ENCODE measurements at places on chromosomes 12 and 14.

DNA sequence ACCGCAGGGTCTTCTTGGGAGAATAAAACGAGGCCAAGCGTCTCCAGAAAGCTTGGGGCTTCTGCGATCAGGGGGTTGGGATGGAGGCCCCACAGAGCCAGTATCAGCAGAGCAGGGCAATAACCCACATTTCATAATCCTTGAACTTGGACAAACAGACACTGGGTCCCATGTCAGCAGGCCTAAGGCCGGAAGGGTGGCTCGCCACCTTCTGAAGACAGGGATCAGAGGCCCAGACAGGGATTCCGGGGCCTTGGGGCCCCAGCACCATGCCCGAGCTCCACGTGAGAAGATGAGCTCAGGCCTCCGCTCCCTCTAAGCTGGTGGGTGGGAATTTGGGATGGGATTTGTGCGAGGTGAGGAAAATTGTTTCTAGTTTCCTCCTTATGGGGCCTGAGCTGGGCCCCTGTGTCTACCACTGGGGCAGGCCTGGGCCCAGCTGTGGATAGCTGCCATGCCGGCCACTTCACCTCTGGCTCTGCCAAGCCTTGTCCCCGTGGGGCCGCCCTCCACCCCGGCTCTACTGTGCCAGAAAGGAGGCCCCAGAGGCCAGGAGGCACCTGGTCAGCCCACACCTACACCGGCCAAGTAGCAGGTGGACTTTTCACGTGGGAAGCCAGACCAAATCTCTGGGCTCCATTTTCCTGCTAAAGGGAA lies 67.2 kb upstream of the DLK1 start:
- no peak overlapping the region for H3K27ac ChIP-seq
- H3K4me1 ChIP-seq = no peaks in the 10 kb centered on the region
- no peak overlapping the region for H3K4me3 ChIP-seq
- no peak for DNase-seq
- no peaks in the 10 kb centered on the region for H3K36me3 ChIP-seq

DNA sequence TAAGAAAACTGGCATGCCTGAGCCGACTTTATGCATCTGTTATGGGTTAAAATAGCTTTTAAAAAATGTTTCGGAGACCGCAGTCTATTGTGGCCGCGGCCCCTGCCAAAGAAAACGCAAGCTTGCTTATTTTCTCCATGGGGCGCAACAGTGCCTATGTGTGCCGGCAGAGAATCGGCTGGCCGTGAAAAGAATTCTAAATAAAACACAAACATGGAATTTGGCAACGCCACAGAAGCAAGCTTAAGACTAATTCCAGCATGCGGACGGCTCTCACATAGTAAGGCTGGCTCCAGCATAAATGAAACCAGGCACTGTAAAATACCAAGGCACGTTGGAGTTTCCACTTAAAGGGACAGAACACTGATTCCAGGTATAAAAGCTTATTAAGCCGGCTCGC lies 56.7 kb downstream of the BCL11B start:
- peaks cover 89% of the 10 kb centered on the region for H3K4me1 ChIP-seq
- peak overlapping the region; percentile 79 for H3K4me3 ChIP-seq
- peak overlapping the region; percentile 93 for H3K27ac ChIP-seq
- H3K36me3 ChIP-seq = peaks cover 62% of the 10 kb centered on the region

DNA sequence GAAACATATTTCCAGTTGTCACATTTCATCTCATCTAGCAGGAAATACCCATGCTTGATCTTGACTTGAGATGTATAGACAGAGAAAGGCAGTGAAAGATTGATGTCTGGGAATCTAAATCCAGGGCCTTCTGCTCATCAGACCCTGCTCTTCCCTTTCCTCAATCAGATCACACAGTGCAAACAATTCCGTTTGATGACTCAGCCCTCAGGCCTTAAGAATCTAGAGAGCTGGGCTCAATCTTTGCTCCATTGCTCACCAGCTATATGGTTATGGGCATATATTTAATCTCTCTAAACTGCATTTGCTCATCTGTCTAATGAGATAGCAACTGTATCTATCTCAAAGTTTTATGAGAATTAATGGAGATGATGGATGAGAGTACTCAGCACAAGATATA lies 201.8 kb upstream of the CCDC196 start:
- H3K27me3 ChIP-seq = no peaks in the 10 kb centered on the region
- H3K4me3 ChIP-seq = no peak overlapping the region
- peaks cover 4% of the 10 kb centered on the region for H3K36me3 ChIP-seq

- H3K36me3 ChIP-seq = peaks cover 71% of the 10 kb centered on the region
- no peak overlapping the region for H3K4me3 ChIP-seq
- no peak for DNase-seq
- peaks cover 41% of the 10 kb centered on the region for H3K4me1 ChIP-seq
- H3K27ac ChIP-seq = no peak overlapping the region
- H3K27me3 ChIP-seq = no peaks in the 10 kb centered on the region
Observed at GRCh38 chr12:120197542-120197887, 3.0 kb upstream of the GCN1 start.

DNA sequence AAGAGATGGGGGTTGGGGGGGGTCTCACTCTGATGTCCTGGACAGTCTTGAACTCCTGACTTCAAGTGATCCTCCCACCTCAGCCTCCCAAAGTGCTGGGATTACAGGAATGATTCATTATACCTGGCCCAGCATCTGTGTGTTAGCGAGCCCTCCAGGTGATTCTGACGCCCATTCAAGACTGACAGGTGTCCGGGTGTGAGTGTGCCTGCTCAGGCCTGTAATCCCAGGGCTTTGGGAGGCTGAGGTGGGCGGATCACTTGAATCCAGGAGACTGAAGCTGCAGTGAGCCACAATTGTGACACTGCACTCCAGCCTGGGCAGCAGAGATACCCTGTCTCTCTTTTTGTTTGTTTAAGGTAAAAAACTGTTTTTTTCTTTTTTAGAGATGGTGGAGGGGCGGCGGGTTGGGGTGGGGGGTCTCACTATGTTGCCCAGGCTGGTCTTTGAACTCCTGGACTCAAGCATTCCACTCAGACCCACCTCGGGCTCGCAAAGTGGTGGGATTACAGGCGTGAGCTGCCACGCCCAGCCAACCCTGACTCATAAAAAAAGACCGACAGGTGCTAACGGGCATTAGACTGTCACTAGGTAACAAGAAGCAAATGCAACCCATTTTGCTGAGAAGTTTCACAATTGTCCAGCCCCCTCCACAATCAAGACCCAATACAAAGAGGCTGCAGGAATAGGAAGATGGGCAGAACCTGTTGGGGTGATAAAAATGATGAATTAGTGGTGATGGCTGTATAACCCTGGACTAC lies 4.7 kb downstream of the VSIG10 start:
- no peak overlapping the region for H3K27ac ChIP-seq
- peaks cover 17% of the 10 kb centered on the region for H3K27me3 ChIP-seq
- H3K4me1 ChIP-seq = peaks cover 3% of the 10 kb centered on the region
- no peak for DNase-seq
- no peaks in the 10 kb centered on the region for H3K36me3 ChIP-seq
- no peak overlapping the region for H3K4me3 ChIP-seq

DNA sequence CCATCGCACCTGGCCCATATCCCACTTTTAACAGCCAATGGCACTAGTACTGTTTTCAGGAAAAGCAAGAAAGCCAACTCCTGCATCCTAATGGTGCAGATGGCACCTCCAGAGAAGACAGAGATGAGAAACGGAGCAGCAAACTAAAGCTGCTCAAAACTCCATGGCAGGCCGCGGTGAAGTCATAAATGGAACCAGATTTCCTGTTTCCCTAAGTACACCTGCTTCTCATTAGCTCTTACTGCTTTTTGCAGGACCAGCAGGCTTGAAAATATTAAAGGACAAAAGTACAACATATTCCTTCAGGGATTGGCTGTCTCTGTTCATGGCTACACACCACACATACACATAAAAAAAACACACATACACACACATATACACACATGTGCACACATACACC lies 36.7 kb upstream of the LGALS3 start:
- H3K4me3 ChIP-seq = no peak overlapping the region
- H3K27me3 ChIP-seq = no peaks in the 10 kb centered on the region
- peaks cover 3% of the 10 kb centered on the region for H3K36me3 ChIP-seq
- no peak for DNase-seq
- peaks cover 14% of the 10 kb centered on the region for H3K4me1 ChIP-seq
- no peak overlapping the region for H3K27ac ChIP-seq

- no peak for DNase-seq
- H3K36me3 ChIP-seq = peaks cover 24% of the 10 kb centered on the region
- no peaks in the 10 kb centered on the region for H3K27me3 ChIP-seq
- peak overlapping the region; percentile 29 for H3K27ac ChIP-seq
- H3K4me3 ChIP-seq = no peak overlapping the region
Observed at GRCh38 chr12:122399254-122399591, 23.2 kb downstream of the CLIP1 start.

- no peak overlapping the region for H3K27ac ChIP-seq
- no peaks in the 10 kb centered on the region for H3K27me3 ChIP-seq
- peaks cover 6% of the 10 kb centered on the region for H3K4me1 ChIP-seq
- H3K36me3 ChIP-seq = no peaks in the 10 kb centered on the region
Observed at GRCh38 chr12:89781946-89782550, 73.4 kb upstream of the ATP2B1 start.

DNA sequence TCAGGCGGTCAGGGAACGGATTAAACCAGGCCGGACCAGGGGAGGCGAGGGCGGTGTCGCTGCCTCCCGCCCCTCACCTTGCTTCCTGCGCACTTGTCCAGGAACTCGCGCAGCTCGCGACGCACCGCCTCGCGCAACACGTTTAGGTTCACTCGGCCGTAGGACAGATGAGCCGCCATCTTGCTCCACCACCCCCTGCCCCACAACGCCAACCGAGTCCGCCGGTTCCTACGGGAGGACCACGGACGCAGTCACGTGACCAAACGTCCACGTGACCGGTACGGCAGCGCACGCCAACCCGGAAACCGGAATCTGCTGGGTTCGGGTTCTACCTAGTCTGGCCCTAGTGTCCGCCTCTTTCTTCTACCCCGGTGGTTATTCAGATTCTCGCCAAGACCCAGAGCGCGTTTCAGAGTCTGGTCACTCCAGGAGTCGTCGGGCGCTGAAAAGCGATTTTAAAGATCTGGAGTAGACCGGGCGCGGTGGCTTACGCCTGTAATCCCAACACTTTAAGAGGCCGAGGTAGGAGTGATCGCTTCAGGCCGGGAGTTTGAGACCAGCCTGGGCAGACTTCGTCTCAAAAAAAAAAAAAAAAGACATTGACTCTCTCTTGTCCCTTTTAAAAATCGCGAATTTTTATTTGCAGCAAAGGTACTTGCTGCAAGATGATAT lies at the start of gene VPS33A:
TSS of gene VPS33A (minus strand) at position 265 of the 672 bp plus-strand sequence. CDS start at position 179, 86 bp downstream.
- peak within 1 kb of the TSS; percentile 99 for H3K27ac ChIP-seq
- peak within 1 kb of the TSS; percentile 92 for H3K4me3 ChIP-seq
- H3K4me1 ChIP-seq = peaks cover 15% of the 10 kb centered on the region
- peaks cover 59% of the 10 kb centered on the region for H3K36me3 ChIP-seq
- peak; percentile 89 for DNase-seq
- no peaks in the 10 kb centered on the region for H3K27me3 ChIP-seq

- H3K27ac ChIP-seq = no peak overlapping the region
- no peaks in the 10 kb centered on the region for H3K36me3 ChIP-seq
- H3K4me1 ChIP-seq = no peaks in the 10 kb centered on the region
- DNase-seq = no peak
- H3K27me3 ChIP-seq = peaks cover 74% of the 10 kb centered on the region
Observed at GRCh38 chr14:100890061-100890850, 13.3 kb downstream of the RTL1 start.

DNA sequence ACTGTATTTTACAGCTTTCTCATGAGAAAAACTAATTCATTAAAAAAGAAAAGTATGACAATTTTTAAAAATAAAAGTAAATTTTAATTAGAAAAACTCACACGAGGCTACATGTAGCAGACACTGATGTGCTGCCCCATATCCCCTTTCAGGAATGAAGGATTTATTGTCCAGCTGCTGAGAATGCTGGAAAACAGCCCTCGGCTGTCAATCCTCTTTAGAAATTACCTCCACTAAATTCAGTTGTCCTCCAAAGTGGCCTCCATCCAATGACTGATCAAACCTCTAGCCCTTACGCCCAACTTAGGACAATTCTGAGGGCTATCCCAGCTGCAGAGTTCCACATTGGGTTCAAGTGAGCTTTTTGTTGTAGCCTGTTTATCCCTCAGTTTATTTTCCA lies 29.8 kb upstream of the AP4S1 start:
- H3K4me1 ChIP-seq = peaks cover 25% of the 10 kb centered on the region
- DNase-seq = no peak
- peak overlapping the region; percentile 67 for H3K27ac ChIP-seq
- no peaks in the 10 kb centered on the region for H3K27me3 ChIP-seq

GRCh38 chr14:47411523-47411922 lies 263.9 kb downstream of the MDGA2 start:
- H3K27ac ChIP-seq = no peak overlapping the region
- DNase-seq = no peak
- H3K36me3 ChIP-seq = no peaks in the 10 kb centered on the region
- no peak overlapping the region for H3K4me3 ChIP-seq

- H3K4me3 ChIP-seq = no peak overlapping the region
- no peak for DNase-seq
- H3K36me3 ChIP-seq = no peaks in the 10 kb centered on the region
- no peak overlapping the region for H3K27ac ChIP-seq
- H3K4me1 ChIP-seq = no peaks in the 10 kb centered on the region
Observed at GRCh38 chr12:3421191-3421978, 69.6 kb upstream of the PRMT8 start.

DNA sequence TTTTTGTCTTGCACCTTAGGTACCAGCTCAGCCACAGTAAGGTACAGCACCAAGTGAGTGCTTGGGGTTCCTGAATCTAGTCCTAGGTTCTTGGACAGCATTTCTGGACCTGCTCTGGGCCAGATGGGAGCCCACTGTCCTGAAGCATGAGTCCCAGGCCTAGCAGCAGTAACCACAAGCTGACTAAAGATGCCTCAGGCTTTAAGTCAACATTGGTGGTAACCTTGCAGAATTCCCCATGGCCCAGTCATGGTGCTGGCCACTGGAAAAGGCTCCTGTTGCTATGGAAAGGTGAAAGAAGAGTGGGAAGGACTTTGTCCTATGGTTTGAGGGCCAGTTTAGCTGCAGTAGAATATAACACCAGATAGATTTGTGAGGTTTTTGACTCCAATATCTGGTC lies 86.9 kb upstream of the CLEC14A start:
- H3K4me3 ChIP-seq = no peak overlapping the region
- H3K27me3 ChIP-seq = no peaks in the 10 kb centered on the region
- no peaks in the 10 kb centered on the region for H3K4me1 ChIP-seq
- no peak overlapping the region for H3K27ac ChIP-seq
- no peaks in the 10 kb centered on the region for H3K36me3 ChIP-seq

GRCh38 chr14:22854963-22855724 lies 16.4 kb upstream of the LRP10 start:
- peaks cover 18% of the 10 kb centered on the region for H3K36me3 ChIP-seq
- H3K27me3 ChIP-seq = peaks cover 22% of the 10 kb centered on the region
- no peak for DNase-seq

DNA sequence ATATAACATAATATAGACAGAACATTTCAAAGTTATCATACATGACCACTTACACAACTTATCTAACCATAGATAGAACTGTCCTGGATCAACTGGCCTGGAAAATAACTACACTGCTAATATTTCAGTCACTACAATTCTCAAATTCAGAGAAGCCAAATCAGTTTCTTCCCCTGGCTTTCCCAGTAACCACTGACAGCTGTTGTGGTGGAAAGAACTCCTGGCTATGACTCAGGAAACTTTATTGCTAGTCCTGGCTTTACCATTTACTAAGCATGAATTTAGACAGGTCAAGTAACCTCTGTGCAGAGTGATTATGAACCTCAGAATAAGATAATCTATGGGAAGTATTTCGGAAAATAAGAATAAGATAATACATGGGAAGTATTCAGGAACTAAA lies 244.9 kb upstream of the DIO2 start:
- H3K4me3 ChIP-seq = no peak overlapping the region
- H3K36me3 ChIP-seq = no peaks in the 10 kb centered on the region
- DNase-seq = no peak
- H3K4me1 ChIP-seq = no peaks in the 10 kb centered on the region

GRCh38 chr14:69619012-69619411 lies 7.6 kb downstream of the SUSD6 start:
- no peaks in the 10 kb centered on the region for H3K27me3 ChIP-seq
- no peak for DNase-seq
- H3K4me1 ChIP-seq = peaks cover 88% of the 10 kb centered on the region
- H3K36me3 ChIP-seq = peaks cover 9% of the 10 kb centered on the region
- peak overlapping the region; percentile 48 for H3K4me3 ChIP-seq

Data from effector memory CD8-positive, alpha-beta T cell (primary cell).